NCI-H345 (cell line): ENCODE measurements at places on chromosomes 5 and 9.

DNA sequence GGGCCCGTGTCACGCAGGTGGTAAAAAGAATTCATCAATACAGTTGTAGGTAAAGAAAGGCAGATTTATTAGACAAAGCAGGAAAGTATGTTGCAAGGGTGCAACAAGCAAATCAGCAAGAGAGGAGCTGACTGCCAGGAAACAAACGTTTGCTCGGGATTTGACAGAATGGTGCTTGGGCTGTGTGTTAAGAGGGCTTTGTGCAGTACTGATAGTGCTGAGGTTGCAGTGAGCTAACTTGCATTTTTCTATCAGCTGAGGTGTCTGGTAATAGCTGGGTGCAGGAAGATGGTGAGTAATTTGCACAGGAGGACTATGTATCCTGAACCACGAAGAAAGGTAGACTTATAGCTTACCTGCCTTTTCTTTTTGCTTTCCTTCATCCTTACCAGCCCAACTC is 3.9 kb upstream of the RARS1 start:
- DNase-seq: no peak

DNA sequence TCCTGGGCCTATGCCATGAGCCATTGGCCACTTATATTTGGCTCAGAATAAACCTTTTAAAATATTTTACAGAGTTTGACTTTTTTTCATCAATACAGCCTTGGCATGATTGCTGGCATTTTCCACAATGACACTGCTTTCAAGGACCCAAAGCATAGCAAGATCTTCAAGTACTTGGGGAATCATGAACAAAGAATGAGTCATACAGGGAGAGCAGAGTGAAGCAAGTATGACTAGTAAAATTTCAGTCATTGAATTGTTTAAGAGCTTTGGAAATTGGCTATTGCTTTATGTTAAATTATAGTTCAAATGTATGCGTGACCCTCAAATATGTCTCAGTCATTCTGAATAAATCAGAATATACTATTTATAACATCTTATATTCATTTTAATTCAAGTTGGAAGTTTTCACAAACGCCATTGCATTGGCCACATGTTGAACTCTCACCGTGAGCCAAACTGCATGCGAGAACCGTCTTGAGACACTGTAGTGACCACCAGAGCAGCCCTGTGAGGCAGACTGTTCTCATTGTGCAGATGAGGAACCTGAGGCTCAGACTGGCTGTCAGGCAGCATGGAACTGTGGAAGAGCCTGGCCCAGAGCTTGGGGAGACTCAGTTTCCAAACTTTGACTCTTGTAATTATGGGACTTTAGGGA is 52.9 kb downstream of the GDNF start:
- no peak for DNase-seq

GRCh38 chr5:1727571-1727970 is 72.1 kb downstream of the MRPL36 start:
- no peak for DNase-seq

- peak; percentile 68 for DNase-seq
Observed at GRCh38 chr9:14722391-14723035, at the start of gene CER1. CER1 (minus strand) TSS chr9:14722733; CDS start chr9:14722672, 61 bp downstream.

- no peak for DNase-seq
Observed at GRCh38 chr5:81884871-81885270, 87.0 kb upstream of the ATG10 start.

- DNase-seq: no peak
Observed at GRCh38 chr5:110968246-110969005, 103.1 kb upstream of the TSLP start.

GRCh38 chr5:103918668-103919367 is 356.2 kb upstream of the NUDT12 start:
- no peak for DNase-seq

DNA sequence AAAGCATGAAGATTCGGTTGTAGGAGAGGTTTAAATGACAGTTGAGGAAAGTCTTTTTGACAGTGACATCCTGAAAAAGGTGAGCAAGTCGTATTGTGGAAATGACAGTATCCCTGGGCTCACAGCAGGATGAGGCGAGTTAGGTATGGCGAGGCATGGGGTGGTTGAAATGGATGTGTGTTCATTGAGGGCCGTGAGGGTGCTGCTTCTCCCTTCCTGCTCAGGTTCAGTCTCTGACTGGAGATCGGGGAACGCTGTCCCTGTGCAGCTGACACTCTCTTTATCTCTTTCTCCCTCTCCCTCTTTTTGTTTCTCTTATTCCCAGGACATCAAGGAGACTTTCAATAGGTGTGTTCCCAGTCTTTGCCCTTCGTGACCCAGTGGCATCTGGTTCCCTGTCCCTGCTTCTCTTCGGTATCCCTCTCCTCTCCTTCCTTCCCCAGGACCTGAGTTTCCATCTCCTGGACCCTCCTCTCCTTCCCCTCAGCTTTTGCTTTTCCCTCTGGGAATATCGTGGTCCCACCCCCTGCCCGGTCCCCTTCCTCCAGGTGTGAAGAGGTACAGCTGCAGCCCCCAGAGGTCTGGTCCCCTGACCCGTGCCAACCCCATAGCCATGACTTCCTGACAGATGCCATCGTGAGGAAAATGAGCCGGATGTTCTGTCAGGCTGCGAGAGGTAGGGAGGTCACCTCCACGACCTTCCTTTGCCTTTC is 10.2 kb downstream of the TRIM41 start:
- no peak for DNase-seq

DNA sequence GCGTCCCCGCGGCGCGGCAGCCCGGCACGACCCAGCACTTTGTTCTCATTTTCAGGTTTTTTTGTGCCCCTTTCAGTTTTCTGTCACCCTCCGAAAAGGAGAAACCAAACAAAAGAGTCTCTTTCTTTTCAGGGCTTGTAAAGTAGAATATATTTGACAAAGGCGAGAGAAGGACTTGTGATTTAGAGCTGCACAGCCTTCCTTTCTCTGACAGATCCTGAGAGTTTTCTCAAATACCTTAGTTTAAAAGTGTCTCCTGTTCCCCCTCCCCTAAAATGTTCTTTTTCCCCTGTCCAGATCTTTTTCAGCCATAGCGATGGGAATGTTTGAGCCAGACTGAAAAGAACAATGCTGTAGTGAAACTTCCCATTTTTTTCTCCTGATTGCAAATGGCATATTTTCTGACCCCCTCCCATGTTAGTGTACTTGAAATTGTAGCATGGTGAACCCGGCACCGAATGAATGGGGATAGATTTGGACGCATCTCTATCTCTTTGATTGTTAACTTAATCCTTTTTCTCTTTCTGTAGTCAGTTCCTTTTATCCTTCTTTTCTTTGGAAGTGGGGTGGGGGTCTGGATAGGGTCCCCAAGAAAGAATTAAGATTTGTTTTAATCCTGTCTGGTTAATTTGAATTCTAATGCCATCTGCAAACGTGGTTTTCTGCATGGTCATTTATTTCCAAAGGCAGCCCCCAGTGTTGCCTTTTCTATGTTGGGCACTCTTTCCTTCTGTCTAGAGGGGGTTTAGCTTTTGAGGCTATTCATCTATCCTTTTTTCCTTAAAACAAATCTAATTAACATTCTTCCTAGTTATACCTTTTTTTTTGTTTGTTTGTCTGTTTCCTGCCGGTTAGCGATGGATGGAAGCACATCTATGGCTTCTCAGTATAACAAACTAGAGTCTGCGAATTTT is 2.2 kb downstream of the ZSWIM6 start:
- DNase-seq: no peak

DNA sequence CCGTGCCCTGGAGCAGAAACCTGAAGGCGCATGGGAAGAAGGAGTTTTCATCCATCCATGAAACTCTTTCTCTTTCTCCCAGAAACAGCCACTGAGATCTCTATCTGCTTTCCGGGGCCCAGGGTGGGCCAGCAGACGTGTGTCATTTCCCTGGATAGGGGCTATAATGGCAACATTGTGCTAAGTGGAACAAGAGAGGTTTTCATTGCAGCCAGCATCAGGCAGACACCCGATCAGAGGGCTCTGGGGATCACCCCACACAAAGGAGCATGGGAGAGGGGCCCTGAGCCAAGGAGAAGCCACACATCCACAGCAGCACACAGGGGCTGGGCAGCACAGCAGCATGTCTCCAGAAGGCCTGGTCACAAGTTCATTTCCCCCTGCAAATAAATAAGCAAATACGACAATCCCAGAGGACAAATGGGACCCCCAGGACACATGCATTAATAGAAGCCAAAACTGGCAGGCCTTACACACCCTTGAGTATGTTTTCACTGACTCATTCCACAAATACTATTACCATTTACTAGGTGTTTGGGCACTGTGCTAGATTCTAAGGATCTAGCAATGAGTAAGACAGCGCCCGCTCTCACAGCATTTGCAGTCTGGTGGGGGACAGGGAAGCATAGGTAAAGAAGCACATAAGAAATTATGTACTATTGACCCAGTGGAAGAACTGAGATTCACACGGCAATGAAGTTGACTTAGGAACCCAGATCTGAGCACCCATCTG is 4.3 kb upstream of the AFAP1L1 start:
- DNase-seq: no peak

- no peak for DNase-seq
Observed at GRCh38 chr5:68316469-68316868, 100.9 kb downstream of the PIK3R1 start.

DNA sequence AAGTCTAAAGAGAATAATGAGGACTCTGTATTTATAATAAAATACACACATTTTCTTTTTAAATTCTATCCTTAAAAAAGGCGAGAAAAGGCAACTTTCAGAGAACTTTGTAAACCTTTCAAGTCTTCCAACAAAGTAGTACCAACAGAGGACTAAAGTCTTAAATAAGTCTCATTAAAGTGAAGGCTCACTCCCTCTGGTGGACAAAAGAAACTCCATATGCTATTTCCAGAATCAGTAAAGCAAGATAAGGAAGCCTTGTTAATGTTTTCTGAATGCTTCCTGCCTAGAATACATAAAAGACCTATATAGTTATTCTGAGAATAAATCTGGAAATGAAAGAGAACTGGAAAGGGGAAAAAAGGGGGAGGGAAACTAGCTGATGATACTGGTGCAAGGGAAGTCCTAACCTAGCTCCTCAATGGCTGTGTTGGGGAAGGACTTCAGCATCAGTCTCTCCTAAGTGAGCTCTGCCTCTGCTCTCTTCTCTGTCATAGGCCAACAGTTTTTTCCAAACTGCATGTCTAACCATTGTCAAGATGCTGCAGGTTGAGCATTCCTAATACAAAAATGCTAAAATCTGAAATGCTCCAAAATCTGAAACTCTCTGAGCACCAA is 7.2 kb downstream of the HMGCS1 start:
- peak; percentile 36 for DNase-seq

GRCh38 chr9:92992549-92992948 is 45.2 kb downstream of the FGD3 start:
- DNase-seq: no peak

- no peak for DNase-seq
Observed at GRCh38 chr5:153711755-153712154, 221.3 kb downstream of the GRIA1 start.

- DNase-seq: no peak
Observed at GRCh38 chr9:4762886-4763541, 22.0 kb upstream of the AK3 start.

GRCh38 chr5:98144116-98144515 is 629.3 kb upstream of the RGMB start:
- no peak for DNase-seq

GRCh38 chr5:147464211-147464610 is 45.7 kb downstream of the DPYSL3 start:
- DNase-seq: peak; percentile 64

DNA sequence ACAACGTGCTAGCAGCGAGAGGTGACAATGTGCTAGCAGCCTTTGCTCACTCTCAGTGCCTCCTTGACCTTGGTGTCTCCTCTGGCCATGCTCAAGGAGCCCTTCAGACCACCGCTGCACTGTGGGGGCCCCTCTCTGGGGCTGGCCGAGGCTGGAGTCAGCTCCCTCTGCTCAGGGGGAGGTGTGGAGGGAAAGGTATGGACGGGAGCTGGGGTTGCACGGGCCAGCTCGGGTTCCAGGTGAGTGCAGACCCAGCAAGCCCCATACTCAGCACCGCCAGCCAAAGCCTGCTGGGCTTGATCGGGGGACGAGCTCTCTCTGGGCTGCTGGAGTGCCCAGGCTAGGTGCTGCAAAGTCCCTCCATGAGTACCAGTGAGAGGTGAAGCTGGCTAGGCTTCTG is 180.2 kb downstream of the TRIM36 start:
- no peak for DNase-seq

DNA sequence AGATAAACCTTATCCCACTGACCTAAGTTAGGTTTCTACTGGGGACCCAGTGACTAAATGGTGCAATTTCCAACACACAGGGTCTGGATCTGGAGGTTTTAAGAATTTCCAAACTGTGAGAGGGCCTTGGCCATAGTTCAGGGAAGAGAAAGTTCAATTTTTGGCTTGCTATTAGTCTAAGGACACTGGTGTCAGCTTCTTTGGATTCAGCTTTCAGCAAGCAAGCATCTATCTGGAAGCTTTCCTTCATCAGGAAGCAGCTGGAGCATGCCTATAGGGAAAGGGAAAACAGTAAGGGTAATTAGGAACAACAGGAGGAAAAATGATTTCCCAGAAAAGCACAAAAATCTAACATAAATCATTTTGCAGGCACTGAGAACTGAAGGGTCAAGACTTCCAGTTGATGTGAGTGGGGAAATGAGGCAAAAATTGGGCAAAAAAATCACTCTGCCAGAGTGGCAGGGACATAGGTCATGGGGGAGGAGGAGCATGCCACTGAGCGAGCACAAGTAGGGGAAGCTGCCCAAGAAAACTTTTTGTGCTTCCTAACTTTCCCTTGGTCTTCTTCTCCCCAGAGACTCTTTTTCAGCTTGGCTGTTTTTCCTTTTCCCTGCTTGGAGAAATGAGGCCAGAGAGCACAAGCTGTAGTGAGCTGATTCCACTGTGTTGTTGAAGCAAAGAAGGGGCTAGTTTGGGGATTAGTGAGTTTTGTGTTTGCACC is 299.6 kb downstream of the FGF10 start:
- DNase-seq: no peak

DNA sequence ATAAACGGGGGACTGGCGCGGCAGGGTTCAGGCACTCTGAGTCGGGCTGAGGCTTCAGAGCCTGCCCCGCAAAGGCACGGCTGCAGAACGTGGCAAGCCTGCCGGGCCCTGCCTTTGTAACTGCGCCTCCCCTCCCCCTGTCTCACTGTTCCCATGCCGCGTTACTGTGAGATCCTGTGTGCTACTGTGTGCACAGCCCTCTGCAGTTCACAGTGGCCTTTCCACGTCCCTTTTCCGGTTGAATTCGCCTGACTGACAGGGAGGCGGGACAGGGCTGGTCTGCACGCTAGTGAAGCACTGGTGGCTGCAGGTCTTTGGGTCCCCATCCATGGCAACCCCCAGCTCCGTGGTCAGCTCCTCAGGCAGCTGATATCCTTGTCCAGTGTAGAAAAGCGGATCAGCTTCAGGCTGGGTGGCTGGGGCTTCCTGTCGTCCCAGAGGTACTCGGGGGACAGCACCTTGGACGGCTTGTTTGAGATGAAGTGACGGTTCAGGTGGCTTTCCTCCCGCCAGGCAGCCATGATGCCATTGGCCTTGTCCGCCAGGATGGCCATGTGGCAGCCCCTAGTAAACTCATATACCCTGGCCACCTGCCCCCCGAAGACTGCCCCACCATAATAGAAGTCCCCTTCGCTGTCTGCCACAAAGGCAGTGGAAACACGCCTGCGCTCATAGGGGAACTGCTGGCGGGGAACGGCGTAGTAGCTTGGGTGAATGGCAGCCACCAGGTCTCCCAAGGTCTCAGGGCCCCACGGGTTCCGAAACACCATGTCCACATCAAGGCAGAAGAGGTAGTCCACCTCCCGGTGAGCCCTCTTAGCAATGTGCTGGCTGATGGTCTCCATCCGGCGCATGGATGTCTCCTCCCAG is 10.3 kb downstream of the GBGT1 start:
- DNase-seq: no peak
